Stimulated activated naive CD4-positive, alpha-beta T cell (primary cell): ENCODE measurements at places on chromosomes 13 and 19.

GRCh38 chr13:58488251-58488650 is 856.7 kb downstream of the PCDH17 start:
- DNase-seq: no peak

- no peak for DNase-seq
These were observed 298.8 kb downstream of the UQCRFS1 start for GRCh38 chr19:28914173-28914572.

DNA sequence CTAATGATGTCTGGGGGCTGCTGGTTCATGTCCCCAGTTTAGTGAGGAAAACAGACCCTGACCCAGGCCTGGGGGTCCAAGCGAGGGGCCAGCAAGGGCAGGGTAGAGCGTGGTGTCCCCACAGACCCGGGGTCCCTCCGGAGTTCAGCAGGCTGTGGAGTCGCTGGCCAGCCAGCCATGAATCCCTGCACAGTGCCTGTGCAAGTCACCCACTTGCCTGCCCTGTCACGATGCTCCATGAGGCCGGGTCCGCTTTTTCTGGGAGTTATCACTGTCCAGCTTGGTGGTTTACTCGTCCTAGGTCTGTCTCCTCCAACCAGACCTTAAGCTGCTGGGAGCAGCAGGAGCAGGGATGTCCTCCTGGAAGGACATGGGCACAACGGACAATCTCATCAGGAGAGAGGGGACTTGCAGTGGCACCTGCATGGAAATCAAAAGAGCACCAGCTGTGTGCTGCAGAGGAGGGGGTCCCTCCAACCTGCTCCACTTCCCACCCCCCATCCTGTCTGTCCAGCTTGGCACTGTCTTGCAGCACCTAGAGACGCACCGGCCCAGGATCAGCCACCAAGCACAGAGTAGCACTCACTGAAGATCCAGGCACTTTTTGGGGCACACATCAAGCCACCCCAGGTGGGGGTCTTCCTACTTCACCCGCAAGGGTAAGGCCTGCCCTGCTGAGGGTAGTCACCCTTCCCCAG is 121.8 kb downstream of the URI1 start:
- DNase-seq: no peak

GRCh38 chr19:16589917-16590316 is 17.7 kb upstream of the SLC35E1 start:
- DNase-seq: no peak

- no peak for DNase-seq
These were observed 14.7 kb downstream of the TMPRSS9 start for GRCh38 chr19:2374808-2375207.

GRCh38 chr19:30871979-30872378 is 477.3 kb downstream of the TSHZ3 start:
- no peak for DNase-seq

DNA sequence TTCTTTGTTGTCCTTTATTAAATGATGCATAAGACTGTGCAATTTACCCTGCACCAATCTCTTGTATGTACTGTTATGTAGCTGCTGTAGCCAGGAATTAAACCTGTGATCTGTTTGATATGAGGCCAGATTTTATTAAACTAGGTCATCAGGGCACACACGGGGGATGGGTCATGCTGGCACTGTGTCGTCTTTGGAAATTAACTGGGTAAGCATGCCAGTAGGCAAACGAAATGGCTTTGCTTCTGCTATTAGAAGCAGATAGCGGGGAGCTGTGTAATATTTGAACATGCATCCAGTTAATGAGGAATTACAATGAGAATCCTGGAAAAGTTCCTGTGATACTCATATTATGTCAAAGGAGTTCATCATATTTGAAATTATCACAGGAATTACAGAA is 23.5 kb downstream of the MTUS2 start:
- DNase-seq: no peak

DNA sequence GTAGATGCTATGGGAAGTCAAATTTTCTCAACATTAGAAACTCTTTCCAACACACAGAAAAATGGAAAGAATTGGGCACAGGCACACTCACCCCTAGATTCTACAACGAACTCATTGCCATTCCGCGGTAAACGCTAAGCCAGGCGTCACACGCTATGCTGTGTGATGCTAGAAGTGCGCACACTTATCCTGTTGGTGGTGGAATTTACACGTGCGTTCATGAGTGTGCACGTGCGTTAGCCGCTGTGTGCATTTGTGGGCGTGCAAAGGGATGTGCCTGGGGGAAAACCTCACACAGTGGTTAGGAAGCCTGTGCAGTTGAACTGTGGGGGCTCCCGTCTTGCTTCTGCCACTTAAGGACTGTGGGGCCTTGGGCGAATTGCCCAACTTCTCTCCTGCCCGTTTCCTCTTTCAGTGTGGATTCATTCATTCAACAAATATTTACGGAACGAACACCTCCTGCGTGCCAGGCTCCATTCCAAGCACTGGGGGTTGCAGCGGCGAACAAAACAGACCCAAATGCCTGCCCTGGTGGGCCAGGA is 7.7 kb downstream of the NFILZ start:
- no peak for DNase-seq

- DNase-seq: no peak
These were observed 600.6 kb downstream of the SLITRK1 start for GRCh38 chr13:83281654-83282053.

DNA sequence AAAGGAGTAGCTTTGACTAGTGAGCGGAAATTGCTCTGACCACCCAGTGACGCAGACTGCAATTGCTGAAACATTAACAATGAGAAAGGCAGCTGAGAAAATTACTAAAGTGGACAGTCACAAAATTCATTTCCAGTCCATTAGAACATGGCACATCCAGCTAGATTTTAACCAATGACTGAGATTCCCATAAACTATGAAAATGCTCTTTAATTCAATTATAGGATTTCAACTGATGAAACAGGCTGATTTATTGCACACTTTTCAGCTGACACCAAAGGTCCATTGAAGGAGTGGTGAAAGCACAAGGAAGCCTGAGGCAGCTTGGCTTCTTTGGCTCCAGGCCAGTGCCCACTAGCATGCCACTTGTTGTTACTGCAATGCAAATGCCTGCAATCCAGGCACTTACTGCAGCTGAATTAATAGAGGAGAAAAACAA is 933.4 kb downstream of the SLITRK6 start:
- no peak for DNase-seq

GRCh38 chr13:106376401-106377112 is 158.9 kb downstream of the EFNB2 start:
- no peak for DNase-seq

GRCh38 chr13:113768018-113768905 is 9.2 kb downstream of the TMEM255B start:
- DNase-seq: no peak
